Spleen (tissue), 13 donors: ENCODE measurements at places on chromosomes 7 and 10. TPM values are rescaled to one million over a fixed set of nuclear protein-coding genes. Genes with fewer than 3 reads are reported as not detected.

Gene MARCHF5
- total RNA-seq = 33.4 TPM

Gene SH2D4B
- 0.37 TPM for total RNA-seq

Gene ANXA8L1
- not detected for total RNA-seq

Gene LRRC18
- total RNA-seq = not detected

Gene GJD4
- total RNA-seq = not detected

Gene PRXL2A
- 12.7 TPM for total RNA-seq

Gene MUC3A
- 0.34 TPM for total RNA-seq

Gene SPDYE16
- 0.73 TPM for total RNA-seq

Gene GLRX3
- total RNA-seq = 43.9 TPM

Gene LOXL4
- 2.6 TPM for total RNA-seq

Gene MKX
- total RNA-seq = 0.20 TPM

Gene MSS51
- total RNA-seq = 7.1 TPM

Gene HOXA3
- 2.2 TPM for total RNA-seq

Gene ANXA8
- not detected for total RNA-seq

Gene CELF2
- total RNA-seq = 106 TPM

Gene VAX1
- total RNA-seq = not detected

Gene CYP26C1
- 1.2 TPM for total RNA-seq

Gene GNAT3
- total RNA-seq = not detected

Gene NDUFB2
- 123 TPM for total RNA-seq

Gene VKORC1L1
- total RNA-seq = 10.7 TPM

Gene ASB4
- total RNA-seq = not detected
